ENCODE measurements at places on chromosomes 4 and X. TPM values are rescaled to one million over a fixed set of nuclear protein-coding genes. Genes with fewer than 3 reads are reported as not detected.

DNA sequence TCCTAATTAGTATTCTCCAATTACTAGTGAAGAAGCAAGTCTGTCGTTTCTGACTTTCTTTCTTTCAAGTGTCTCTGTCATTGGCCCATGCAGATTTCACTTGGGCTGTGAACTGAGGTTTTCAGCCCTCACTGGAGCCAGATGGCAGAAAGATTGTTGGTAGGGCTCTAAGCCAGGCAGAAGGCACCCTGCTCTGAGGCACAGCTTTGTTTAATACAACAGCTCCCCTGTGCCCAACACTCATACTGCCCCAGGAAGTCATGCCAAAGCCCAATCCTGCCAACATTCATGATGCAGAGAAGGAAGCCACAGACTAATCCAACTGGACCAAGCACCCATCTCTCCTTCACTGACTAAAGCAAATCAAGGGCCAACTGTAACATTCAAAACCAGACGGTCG is 117.1 kb upstream of the FRG1 start:
- DNase-seq = no peak

QRFPR gene
- not detected for total RNA-seq

SPARCL1 gene
- total RNA-seq = 288 TPM

DNA sequence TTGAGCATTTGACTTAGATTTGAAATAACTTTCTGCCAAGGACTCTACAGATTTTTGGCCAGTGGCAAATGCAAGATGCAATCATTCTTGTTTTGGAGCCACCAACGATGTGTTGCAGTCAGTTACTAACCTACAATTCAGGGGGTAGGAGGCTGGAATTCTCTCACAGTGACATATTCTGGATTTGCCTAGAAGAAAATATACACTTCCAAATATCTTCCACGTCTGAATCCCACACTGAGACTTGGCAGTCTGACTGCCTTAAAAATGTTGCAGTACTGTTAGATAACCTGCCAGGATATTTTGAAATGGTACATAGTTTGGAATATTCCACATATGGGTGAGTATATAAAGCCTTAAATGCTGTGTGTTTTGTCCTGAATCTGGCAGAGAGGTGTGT is 27.6 kb upstream of the AGTR2 start:
- DNase-seq = no peak

- no peak for DNase-seq
Observed at GRCh38 chr4:124065422-124065821, 647.1 kb downstream of the ANKRD50 start.

GRCh38 chr4:122771724-122772123 is 39.2 kb downstream of the BBS12 start:
- DNase-seq = no peak

- DNase-seq = no peak
Observed at GRCh38 chr4:32010221-32010620, 1290.1 kb downstream of the PCDH7 start.

GRCh38 chr4:177371461-177371860 is 61.8 kb downstream of the NEIL3 start:
- no peak for DNase-seq

GRCh38 chr4:7416745-7417432 is 17.8 kb downstream of the PSAPL1 start:
- peak; percentile 8 for DNase-seq

DNA sequence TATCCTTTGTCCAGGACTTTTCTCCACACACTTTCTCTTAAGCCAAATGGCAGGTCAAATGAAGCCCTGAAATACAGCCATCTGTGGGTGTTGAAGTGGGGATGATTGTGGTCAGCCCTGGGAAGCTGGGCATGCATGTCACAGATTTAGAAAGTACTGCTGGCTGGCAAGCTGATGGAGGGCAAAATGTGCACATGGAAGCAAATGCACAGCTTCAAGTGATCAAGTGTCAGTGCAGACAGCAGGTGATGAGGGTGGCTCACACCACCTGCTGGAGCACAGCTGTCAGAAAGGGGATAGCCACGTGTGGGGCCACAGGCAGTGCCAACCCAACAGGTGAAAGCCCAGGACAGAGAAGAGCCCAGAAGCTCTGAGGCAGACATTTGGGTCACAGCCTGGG is 40.3 kb upstream of the ATXN3L start:
- DNase-seq = no peak

- no peak for DNase-seq
Observed at GRCh38 chr4:69888336-69888735, 28.4 kb upstream of the SULT1E1 start.

GRCh38 chrX:1679238-1679637 is 64.4 kb downstream of the ASMT start:
- no peak for DNase-seq

HERC5 gene
- 11.2 TPM for total RNA-seq

GRCh38 chrX:15946783-15947580 is 92.4 kb upstream of the AP1S2 start:
- DNase-seq = no peak

DNA sequence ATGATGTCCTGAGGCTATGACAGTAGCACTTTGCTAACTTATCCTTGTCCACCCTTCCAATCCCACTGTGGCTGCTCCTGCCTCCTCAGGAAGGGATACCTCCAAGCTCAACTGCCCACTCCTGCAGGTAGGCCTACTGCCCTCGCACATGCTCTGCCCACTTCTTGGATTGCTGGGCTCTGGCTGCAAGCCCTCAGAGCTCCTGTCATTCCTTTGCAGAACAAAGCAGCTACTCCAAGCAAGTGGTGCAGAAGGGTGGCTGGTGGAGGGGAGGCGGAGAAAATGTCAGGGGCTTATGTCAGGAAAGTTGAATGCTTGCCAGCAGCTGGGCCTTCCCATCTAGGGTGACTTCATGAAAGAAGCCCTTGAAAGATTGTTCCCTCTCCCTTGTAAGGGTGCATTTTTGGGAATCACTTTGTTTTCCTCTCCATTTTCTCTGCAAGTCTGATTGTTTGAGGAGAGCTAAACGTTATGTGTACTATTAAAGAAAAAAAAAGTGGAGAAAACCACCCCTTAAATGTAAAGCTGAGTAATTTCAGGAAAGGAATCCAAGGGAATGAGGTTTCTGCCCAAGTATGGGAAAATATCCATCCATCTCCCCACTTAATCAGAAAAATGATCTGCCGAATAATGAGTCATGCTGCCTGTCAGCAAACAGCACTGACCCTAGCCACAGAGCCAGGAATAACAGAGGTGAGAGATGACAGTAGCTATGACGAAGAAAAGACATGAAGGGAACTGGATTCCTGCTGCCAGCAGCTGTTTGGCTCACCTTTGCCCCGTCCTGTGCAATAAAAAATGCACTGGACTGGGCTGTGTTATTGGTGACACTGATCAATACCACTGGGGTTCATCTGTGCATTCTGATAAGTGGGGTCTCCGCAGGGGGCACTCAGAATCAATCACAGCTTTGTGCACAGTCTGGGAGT is 102.0 kb downstream of the RTL5 start:
- no peak for DNase-seq

All from upper lobe of left lung (tissue), 6 donors.